Stimulated activated CD4-positive, alpha-beta T cell treated with anti-CD3 and anti-CD28 coated beads, Interleukin-15, amount 100 ng/mL, for 48 hours (primary cell): ENCODE measurements at places on chromosomes 2 and 18.

DNA sequence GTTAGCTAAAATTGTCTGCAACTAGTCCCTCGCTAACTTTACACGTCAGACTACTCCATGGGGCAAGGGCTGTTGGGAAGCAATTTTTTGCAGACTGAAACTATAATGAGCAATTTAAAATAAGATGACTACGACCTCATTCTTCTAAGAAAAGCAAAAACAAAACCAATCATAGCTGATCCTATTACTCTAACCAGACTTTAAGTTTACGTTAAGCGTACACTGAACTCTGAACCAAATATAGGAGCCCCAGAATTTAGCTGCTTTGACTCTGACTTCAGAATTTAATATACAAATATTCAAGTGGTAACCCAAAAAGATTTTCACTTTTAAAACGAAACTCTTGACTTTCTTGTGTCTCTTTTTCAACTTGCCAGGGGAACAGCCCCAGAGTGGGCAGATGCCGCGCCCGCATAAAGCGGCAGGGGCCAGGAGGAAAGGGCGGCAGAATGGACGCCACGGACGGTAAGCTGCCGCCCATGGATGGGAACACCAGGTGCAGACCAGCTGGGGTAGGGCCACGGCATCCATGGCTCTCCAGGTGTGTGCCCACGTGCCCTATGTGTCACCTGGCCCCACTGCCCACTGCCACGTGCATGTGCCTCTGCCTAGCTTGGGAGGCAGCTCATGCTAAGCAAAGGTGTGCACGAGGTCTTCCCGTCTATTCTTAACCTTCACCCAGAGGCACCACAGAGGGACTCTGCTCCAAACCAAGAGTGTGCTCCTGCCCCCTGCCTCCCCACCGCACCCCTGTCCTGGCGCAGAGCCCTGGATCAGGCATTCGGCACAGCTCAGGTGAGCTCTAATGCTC, 217.6 kb downstream of the HDAC4 start:
- DNase-seq, result no peak

DNA sequence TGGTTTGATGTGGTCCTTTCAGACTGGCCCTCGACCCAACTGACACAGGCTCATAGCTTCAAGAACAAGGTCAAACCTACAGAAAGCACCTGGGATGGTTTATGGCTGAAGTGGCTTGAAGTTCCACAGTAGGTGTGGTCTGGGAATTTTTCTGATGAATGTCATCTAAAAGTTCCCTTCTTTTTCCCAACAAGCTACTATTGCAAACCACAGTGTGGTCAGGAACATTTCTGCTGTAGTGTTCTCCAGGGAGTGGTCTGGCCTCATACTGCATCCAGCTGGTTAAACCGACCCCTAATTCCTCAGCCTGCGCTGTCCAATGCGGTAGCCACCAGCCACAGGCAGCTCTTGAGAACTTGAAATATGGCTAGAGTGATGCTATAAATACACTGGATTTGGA, 92.7 kb downstream of the FAM124B start:
- DNase-seq, result no peak

- no peak for DNase-seq
These were observed 1.7 kb downstream of the MAP2 start for GRCh38 chr2:209425471-209426071.

- DNase-seq, result no peak
These were observed 131.2 kb upstream of the TTC39C start for GRCh38 chr18:23883277-23883790.

- no peak for DNase-seq
These were observed 110.0 kb upstream of the STON1 start for GRCh38 chr2:48419884-48420511.

- DNase-seq, result no peak
These were observed 488.8 kb downstream of the PID1 start for GRCh38 chr2:228782281-228782680.

DNA sequence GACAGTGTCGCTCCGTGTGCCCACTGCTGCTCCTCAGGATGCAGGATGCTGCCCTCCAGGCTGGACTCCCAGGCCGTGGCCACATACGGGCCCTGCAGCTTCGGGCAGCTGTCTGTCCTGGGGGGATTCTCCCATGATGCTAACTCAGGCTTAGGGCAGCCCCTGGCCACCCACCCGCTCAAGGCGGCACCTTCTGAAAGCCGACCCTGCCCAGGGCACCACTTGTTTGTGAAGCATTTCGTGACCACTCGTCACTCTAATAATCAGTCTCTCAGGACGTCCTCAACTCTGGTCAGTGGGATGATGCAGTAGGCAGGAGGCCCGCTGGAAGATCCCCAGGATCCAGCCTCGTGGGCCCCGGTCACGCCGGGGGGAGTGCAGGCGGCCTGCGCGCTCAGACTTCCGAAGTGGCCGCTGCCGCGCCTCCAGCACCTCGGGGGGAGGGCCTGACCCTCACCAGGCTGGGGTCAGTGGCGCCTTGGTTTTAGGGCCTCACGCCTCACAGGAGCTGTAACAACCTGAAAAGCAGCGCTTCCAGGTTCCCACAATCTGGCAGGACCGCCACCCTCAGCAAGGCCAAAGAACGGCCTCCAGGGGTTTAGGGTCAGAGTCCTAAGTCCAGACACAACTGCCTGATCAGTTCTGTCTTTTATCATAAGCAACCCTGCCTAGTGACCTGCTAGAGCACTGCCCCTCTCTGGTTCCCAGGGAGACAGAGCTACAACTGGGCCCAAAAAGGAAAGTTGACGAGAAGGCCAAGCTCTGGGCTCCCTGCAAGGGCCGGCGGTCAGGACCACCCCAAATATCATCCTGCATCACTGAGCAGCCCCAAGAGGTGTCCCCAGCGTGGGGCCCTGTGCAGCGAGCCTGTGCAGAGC, 53.0 kb downstream of the EIPR1 start:
- DNase-seq, result no peak

DNA sequence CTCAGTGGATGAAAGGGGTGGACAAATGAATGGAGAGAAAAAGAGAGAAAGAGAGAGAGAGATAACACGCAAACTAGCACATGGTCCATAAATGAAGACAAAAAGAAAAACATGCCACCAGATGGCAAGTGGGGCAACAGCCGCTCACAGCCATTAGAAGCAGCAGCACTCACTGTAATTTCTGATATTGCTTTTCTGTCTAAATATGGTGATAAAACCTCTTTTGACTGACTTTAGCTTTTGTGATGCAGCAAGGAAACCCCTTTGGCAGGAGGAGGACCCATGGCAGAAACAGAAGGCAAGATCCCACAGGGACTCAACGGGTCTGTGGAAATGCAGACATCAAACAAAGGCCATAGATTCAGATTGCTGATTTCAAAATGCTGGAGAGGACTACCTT, 88.0 kb upstream of the CDH20 start:
- DNase-seq, result no peak

GRCh38 chr2:190984595-190984994, 29.4 kb downstream of the STAT1 start:
- no peak for DNase-seq

DNA sequence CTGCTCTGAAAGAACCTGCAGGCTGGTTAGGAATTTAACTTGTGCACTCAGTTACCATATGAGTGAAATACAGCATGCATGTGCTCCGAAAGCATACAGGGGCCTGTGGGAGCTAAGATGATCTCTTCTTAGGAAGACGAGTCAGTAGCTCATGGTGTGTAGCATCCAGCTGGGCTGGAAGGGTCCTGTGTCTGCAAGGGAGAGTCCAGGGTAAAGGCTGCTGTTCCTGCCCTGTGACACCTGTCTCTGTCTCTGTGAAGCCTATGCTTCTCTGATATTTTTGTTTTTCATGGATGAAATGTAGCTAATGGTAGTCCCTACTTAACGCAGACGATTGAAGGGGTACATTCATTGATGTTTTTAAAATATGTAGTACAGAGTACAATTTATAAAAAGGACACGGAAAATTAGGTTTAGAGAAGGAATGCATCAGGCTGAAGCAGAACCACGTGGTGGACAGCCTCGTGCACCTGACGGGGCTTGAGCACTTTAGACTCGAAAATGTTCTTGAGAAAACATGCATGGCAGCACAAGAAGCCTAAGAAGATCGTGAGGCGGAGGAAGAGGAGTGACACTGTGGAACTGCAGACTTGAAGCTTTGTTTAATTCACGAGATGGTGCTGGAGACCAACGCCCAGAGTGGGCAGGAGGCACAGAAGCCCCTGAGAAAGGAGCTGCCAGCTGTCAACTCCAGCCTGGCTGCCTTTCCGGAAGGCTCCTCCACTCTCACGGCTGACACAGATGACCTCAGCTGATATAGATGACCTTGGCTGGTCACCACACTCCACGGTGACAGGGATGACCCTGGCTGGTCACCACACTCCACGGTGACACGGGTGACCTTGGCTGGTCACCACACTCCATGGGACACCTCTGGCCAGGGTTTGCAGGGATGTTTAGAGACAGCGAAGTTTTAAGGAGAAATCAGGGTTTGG, 110.6 kb downstream of the TMEM18 start:
- no peak for DNase-seq

GRCh38 chr2:192578780-192579179, 384.0 kb upstream of the TMEFF2 start:
- no peak for DNase-seq

- no peak for DNase-seq
These were observed 7.2 kb upstream of the PROC start for GRCh38 chr2:127410871-127411652.

DNA sequence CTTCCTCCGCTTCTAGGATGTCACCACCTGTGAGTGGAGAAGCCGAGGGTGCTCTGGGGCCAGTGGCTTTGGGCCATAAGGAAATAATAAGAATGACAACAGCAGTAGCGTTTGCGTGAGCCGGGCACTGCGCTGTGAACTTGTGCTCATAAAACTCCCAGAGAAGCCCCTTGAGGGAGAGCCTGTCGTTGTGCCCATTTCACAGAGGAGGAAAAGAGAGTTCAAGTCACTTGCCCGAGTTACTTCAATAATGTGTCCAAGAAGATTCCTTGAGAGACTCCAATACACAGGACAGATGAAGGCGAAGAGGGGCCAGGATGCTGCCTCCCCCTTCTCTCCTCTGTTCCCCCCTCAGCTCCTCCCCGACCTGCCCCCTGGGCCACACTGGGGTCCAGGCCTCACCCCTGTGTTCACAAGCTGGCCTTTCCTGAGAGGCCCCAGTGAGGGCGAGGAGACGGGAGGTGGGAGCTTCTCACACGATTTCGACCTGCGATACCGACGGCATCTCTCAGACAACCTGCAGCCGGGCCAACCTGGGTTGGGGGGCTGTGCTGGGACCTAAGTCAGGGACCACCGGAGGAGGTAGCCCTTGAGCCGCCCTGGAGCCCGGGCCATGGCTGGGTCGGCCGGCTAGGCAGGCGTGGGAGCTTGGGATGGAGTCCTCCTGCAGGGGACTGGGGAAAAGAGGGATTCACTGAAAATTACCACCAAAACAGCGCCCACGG, 53.5 kb upstream of the UBE2F start:
- DNase-seq, result no peak

DNA sequence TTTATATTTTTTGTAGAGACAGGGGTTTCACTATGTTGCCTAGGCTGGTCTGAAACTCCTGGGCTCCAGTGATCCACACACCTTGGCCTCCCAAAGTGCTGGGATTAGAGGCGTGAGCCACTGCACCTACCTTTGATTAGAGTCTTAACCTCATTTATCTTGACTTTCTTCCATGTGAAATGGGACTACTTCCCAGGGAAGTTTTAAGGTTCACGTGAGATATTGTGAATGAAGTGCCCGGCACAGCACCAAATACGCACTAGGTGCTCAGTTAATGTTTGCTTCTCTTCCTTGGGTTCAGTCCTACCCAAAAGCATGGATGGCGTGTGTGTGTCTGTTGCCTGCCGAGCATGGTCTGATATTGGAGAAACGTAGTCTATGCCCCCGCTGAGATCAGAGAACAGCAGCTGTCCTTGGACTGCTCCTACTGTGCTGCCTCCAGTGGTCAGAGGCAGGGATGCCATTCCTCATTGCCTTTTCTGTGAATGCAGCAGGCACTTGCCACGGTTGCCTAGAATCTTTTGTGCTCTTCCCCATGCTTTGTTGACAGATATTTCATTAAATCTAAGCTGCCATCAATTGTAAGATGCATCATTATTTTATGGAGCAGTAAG, 12.3 kb upstream of the TFCP2L1 start:
- DNase-seq, result no peak

- DNase-seq, result no peak
These were observed 145.6 kb downstream of the FAM161A start for GRCh38 chr2:61707984-61708852.

- DNase-seq, result no peak
These were observed 5.1 kb upstream of the TTC27 start for GRCh38 chr2:32622570-32623310.

- DNase-seq, result no peak
These were observed 5.7 kb downstream of the SCN3A start for GRCh38 chr2:165198181-165198580.

- no peak for DNase-seq
These were observed 78.2 kb downstream of the CAPN13 start for GRCh38 chr2:30729031-30729430.

DNA sequence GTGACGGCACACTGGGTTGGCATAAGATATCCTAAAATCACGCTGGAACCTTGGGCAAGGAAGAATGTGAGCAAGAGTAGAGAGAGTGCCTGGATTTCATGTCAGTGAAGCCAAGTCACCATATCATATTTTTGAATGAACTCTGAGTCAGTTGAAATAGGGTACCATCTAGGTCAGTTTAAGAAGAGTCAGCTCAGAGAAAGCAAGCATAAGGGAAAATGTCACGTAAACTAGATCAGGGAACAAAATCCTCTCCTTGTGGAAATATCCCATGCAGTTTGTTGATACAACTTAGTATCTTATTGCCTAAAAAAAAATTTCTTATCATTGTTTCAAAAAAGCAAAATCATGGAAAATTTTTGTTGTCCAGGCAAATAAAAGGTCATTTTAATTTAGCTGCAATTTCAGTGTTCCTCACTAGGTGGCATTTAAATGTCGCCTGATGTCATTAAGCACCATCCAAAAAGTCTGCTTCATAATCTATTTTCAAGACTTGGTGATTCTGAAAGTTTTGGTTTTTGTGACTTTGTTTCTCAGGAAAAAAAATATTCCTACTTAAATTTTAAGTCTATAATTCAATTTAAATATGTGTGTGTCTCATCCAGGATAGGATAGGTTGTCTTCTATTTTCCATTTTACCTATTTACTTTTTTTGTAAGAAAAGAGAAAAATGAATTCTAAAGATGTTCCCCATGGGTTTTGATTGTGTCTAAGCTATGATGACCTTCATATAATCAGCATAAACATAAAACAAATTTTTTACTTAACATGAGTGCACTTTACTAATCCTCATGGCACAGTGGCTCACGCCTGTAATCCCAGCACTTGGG, 19.6 kb downstream of the RSAD2 start:
- no peak for DNase-seq
